C1 segment of cervical spinal cord (tissue), 14 donors: ENCODE measurements at places on chromosomes 5 and 9.

- DNase-seq = no peak
These were observed 241.5 kb downstream of the AUH start for GRCh38 chr9:91120200-91120599.

- DNase-seq = no peak
These were observed 69.5 kb downstream of the PRR16 start for GRCh38 chr5:120533581-120533980.

DNA sequence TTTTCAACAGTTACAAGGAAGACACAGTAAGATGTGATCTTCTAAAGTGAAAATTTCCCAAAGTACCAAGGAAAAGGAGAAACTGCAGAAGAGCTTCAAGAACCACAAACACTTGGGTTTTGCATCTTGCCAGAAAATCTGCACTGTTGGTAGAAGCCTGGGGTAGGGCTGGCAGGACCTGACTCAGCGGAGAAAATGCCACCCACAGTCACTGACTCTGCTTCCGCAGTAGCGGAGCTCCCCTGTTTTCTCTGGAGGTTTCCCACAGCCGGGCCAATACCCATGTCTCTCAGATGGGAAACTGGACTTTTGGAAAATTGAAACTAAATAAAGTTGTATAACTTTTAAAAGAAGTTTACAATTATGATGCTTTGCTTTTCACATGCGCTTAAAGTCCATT is 104.2 kb downstream of the MEF2C start:
- no peak for DNase-seq

- DNase-seq = no peak
These were observed 519 bp downstream of the ZER1 start for GRCh38 chr9:128771094-128771721.

DNA sequence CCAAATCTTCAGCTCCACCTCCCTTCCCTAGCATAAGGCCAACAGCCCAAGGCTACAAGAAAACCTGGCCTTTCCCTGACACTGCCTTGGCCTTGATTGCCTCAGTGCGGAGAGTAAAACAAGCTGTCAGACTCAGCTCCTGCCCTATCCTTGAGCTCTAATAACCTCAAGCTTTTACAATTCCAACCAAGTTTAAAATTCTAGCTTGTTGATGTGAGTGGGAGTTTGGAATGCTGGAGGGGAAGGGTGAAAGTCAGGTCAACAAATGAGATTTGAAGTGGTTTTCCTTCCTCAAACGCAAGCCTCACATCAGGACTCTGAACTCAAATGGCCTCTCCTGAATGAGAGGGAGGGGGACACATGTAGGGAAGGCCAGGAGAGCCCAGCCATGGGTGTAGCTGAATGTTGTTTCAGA is 197.0 kb upstream of the VLDLR start:
- DNase-seq = no peak

DNA sequence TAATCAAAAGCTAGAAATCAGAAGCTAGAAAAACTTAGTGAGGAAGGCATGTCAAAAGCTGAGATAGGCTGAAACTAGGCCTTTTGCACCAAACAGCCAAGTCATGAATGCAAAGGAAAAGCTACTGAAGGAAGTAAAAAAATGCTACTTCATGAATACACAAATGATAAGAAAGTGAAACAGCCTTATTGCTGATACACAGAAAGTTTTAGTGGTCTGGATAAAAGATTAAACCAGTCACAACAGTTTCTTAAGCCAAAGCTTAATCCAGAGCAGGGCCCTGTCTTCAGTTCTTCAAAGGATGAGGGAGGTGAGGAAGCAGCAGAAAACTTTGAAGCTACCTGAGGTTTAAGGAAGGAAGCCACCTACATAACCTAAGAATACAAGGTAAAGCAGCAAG is 102.5 kb upstream of the SH3GL2 start:
- no peak for DNase-seq

- no peak for DNase-seq
These were observed 313.0 kb upstream of the ZNF608 start for GRCh38 chr5:125059255-125060002.

DNA sequence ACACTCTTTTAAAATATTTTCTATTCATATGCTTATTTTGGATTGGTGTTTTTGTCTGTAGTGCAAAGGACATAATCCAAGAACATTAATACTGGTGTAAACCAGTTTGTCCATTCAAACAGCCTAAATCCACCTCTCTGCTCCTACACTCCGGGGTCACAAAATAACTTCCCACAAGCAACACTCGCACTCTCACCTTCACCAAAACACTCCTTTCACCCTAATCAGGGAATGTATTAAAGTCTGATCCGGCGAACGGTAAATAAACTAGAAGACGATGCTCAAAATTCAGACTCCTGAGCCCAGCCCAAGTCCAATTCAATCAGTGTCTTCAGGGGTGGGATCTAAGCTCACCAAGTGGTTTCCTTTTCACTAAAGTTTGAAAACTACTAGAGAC is 649 bp downstream of the AP3B1 start:
- DNase-seq = no peak

- DNase-seq = no peak
These were observed 11.0 kb upstream of the ADAMTS2 start for GRCh38 chr5:179355976-179356974.

GRCh38 chr9:123669346-123669745 is 260.6 kb downstream of the DENND1A start:
- no peak for DNase-seq

GRCh38 chr9:108836319-108836718 is 19.5 kb downstream of the ACTL7B start:
- DNase-seq = no peak

- DNase-seq = no peak
These were observed 119.5 kb downstream of the CAAP1 start for GRCh38 chr9:26773056-26773455.

DNA sequence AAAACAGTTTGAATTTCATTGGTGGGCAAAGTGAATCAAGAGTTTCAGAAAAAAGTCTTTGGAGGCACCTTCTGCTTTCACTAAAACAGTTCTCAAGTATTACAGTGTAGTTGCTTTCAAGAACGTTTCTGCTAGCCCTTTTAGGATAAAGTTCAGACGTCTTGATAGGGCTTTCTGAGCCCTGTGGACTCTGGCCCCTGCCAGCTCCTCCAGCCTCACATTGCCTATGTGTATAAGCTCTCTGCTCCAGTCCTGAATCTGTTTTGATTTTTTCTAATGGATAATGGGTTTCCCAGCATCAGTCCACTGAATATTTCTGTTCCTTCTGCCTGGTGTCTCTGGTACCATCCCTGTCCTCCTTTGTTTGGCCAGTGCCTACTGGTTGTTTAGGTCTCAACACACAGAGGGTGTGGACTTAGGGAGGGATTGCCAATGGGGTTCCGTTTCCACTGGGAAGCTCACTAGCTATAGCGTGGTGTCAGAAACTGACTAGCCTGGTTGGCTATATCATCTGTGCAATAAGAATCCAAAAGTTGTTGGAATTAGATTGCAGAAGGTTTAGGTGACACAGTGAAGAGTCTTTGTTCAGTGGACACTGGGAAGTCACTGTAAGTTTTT is 26.4 kb downstream of the ARHGAP26 start:
- DNase-seq = no peak

DNA sequence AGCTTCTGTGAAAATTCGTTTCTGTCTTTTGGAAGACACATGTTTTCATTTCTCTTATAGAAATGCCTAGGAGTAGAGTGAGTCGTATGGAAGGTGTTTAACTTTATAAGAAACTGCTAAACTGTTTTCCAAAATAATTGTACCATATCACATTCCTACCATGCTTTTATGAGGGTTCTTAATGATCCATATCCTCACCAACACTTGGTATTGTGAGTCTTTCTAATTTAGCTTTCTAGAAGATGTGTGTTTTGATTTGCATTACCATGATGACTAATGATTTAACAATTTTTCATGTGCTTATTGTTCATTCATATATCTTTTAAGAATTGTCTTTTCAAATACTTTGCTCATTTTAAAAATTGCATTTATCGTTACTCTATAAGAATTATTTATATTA is 223.6 kb downstream of the COMMD10 start:
- no peak for DNase-seq

DNA sequence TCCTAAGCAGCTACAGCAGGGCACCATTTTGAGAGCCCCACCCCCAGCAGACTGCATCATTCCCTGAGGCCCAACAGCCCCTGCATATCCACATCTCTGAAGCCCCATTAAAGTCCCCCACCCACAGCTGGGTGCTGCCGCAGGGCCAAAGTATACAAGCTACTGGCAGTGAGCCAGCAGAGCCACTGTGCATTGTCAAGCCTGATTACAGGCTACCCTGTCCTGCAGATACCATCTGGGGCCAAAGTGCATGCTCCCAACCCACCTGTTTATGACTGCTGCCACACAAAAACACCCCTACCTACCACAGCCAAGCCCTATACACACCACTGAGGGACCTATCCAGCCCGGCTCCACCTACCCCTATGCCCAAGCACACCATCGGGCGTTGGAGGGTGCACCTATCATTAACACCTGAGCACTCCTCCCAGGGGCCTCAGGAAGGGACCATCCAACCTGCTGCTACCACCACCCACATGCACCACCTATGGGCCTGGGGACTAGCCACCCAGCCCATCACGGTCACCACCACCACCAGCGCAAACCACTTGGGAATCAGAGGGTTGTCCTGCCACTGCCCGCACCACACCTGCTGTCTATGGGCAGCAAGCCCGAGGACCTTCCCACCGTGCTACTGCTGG is 105.0 kb downstream of the PLPP1 start:
- DNase-seq = no peak

DNA sequence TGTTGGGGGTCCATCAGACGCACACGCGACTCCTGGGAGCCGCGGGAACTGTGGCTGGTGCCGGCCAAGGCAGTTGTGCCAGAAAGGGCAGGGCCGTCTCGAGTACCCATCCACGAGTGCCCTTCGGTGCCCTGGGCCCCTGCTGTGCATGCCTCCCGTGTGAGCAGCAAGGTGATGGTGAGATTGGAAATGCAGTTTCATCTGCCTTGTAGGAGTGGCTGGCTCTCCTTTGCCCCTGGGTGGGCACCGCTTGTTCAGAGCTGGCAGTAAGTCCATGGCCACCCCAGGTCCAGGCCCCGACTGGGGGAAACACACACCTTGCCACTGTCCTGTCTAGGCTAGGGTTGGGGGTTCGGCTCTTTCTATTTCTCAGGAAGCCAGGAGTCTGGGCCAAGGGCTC is 5.7 kb downstream of the NKD2 start:
- DNase-seq = no peak

GRCh38 chr5:59067956-59068656 is 485.2 kb downstream of the RAB3C start:
- no peak for DNase-seq

DNA sequence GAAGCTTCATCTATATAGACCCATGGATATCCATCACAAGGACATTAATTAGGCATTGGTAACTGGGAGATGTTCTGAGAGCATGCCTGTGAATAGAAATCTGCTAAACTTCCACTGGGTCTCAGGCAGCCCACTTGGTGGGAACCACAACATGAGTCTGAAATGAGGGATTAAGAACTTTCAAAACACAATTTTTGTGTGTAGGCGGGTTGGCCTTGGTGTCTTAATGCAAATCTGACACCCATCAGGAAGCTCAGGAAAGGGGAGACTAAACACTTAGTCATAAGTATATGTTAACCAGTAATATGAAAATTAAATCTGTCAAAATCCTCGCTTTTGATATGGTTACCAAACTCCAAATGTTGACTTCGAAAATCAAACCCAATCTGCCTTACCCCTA is 113.2 kb downstream of the FANCC start:
- no peak for DNase-seq

- DNase-seq = no peak
These were observed 136.2 kb downstream of the FANCC start for GRCh38 chr9:95181226-95181818.

- DNase-seq = no peak
These were observed 16.8 kb upstream of the PHYKPL start for GRCh38 chr5:178249191-178249989.

DNA sequence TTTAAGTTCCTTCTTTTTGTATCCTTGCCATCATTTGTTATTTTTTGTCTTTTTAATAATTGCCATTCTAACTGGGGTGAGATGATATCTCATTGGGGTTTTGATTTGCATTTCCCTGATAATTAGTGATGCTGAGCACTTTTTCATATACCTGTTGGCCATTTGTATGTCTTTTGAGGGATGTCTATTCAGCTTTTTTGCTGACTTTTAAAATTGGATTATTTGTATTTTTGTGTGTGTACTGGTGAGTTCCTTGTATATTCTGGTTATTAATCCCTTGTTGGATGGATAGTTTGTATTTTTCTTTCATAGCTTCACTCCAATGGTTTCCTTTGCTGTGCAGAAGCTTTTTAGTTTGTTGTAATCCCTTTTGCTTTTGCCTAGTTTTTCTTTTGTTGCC is 19.1 kb downstream of the RCL1 start:
- no peak for DNase-seq

- DNase-seq = no peak
These were observed 35.5 kb downstream of the PRRC2B start for GRCh38 chr9:131429121-131430012.

- DNase-seq = no peak
These were observed 35.4 kb downstream of the FBXO4 start for GRCh38 chr5:41960481-41960880.

- no peak for DNase-seq
These were observed 12.2 kb downstream of the ABCA1 start for GRCh38 chr9:104915753-104916152.

DNA sequence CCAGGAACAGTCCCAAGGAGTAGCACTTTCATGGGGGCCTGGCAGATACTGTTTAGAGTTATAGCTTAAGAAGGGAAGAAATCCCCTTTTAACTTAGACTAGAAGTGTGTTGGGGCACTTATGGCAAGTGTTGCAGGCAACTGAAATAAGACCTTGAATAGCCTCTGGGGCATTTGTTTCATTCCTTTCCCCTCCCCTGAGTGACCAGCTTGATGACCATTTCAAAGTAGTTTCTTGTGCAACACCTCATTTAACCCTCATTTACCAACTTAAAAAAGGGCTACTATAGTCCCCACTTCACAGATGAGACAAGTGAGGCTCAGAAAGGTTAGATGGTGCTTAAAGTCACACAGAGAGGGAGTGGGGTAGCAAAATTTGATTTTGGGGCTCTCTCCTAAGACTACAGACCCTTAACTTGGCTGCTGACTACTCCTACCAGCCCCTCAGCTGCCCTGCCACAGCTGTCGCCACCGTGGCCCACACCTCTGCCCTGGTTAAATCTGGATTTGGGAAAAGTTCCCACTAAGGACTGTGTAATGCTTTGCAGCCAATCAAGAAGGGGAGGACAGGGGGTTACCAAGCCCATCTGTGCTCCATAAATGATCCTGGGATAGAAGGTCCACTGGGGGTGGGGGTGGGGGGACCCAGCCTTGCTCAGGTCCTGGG is 5.5 kb downstream of the PDLIM4 start:
- DNase-seq = no peak

DNA sequence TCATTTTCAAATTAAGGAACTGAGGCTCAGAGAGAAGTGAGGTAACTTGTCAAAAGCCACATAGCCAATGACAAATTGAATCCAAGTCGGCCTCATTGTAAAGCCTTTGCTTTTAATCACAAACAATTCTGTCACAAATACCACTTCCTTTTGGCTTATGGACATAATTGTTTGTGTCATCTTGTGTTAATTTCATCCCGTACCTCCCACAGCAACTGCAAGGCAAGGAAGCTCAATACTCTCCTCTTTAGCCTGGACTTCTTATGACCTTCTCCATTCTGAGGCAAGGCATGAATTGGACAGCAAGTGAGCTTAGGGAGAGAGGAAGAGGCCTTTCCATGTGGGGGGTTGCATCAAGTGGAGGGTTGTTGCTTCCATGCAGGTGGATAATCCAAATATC is 62.2 kb upstream of the SLC2A8 start:
- no peak for DNase-seq
